ENCODE measurements at places on chromosomes 2 and 18.
A peak's percentile ranks its signal among the peaks of the same experiment; 100 is the strongest.

DNA sequence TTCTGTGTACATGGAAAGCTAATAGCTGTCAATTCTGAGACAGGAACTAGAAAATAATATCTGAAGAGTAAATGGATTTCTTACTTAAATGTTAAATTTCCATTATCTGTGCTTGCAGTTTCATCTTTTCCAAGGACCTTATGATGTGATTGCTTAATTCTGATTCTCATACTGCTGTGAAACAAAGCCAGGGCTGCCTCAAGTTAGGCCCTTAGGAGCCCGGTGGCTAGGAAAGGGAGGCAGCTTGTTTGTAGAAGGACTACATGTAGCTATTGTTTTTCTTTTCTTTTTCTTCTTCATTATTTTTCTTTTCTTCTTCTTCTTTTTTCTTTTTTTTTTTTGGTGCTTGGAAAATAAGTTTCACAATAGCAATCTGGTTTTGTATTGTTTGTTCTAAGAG, 50.5 kb downstream of the XRCC5 start:
- no peak for DNase-seq

DNA sequence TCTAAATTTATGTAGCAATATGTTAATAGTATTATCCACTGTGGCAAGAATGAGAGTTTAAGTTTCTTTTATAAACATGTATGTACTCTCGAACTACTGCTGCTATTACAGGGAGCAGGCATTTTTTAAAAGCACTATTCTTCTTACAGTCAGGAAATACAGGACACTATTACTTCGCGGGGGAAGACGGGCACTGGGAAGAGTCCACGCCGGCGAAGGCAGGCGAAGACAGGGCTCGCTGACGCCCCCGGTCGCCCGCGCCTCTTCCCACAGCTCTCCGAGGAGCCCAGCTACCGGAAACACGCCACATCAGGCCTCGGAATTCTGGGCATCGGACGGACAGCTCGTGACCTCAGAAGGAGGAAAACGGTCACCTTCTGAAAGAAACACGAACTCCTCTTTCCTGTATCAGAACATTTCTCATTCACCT, 90.2 kb downstream of the FAM161A start:
- no peak for DNase-seq

GRCh38 chr2:14257801-14258507, 374.6 kb upstream of the LRATD1 start:
- no peak for DNase-seq

- no peak for DNase-seq
These were observed 473.6 kb downstream of the PTH2R start for GRCh38 chr2:208880171-208880570.

- DNase-seq, result no peak
These were observed 629.9 kb downstream of the NRXN1 start for GRCh38 chr2:50401772-50402653.

GRCh38 chr2:174108579-174108978, 139.8 kb downstream of the OLA1 start:
- DNase-seq, result no peak

- no peak for DNase-seq
These were observed 515 bp downstream of the TSHZ1 start for GRCh38 chr18:75211002-75211621.

DNA sequence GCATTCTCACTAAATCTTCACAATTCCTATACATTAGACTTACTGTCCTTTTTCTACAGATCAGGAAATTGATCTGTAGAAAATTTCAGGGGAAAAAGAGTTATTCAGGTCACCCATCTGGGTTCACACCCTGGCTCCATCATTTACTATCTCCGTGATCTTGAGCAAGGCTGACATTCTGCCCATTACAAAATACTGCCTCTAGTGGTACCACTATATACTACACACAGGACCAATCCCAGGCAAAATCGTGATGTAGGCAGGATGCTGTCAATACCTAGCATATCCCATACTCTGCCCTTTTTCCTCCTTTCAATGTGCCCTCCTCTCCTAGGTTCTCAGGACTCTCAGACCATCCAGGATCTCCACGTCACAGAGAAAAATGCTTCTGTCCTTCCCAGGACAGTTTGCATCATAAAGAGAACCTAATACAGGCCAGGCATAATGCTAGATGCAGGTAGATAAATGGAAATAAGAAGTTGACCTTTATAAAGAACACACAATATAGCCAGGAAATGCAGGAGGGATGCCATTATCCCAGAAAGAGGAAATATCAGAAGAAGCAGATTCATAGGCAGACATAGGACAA, 101.9 kb downstream of the CDH20 start:
- DNase-seq, result no peak

- peak; percentile 9 for DNase-seq
These were observed 519 bp downstream of the TTL start for GRCh38 chr2:112482309-112483041.

GRCh38 chr2:234808907-234809306, 142.9 kb upstream of the SH3BP4 start:
- DNase-seq, result no peak

GRCh38 chr2:223537115-223537514, 65.0 kb downstream of the SCG2 start:
- no peak for DNase-seq

DNA sequence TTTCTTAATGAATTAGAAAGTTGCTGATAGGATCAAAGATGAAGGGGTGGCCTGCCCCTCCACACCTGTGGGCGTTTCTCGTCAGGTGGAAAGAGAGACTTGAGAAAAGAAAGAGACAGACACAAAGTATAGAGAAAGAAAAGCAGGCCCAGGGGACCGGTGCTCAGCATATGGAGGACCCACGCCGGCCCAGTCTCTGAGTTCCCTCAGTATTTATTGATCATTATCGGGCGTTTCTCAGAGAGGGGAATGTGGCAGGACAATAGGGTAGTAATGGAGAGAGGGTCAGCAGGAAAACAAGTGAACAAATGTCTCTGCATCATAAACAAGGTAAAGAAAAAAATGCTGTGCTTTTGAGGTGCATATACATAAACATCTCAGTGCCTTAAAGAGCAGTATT, 144.3 kb downstream of the CCDC102B start:
- DNase-seq, result no peak

- no peak for DNase-seq
These were observed 22.9 kb downstream of the GPR35 start for GRCh38 chr2:240648155-240648649.

GRCh38 chr2:150125708-150126107, 361.8 kb downstream of the RND3 start:
- no peak for DNase-seq

DNA sequence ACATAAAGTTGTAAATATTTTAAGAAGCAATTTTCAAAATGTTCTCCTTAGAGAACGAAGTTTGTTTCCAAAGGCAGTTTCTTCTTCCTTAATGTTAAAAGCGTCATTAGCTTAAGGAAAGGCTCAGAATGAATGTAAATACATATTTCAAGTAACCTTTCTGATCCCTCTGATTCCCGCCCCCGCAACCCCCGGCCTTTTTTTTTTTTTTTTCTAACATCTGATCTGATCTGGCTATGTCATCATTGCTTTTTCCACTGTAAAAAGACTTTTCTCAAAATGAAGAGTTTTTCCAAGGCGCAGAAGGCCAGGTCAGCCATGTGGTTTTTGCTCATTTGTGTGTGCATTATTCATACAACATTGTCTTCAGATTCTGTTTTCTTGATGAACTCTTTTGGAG, 57.1 kb upstream of the MEIS1 start:
- no peak for DNase-seq

DNA sequence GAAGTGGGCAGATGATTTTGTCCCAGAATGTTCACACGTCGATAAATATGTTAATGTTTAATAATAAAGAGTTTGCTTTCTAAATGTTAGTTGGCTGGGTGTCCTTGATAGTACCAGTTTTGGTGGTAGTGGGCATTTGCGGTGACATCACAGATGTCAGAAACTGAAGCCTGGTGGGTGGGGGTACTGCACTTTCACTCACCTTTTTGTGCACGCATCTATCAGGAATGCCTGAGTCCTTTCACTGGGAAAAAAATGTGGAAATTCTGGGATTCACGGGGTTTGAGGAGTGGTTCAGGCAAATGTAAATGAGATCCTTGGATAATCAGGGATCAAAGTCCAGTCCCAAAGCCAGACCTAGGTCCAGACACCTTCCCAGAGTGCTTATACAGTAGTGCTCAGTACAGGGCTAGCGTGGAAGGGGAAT, 3.2 kb downstream of the EPAS1 start:
- DNase-seq, result no peak

GRCh38 chr2:66574701-66575624, 140.0 kb downstream of the MEIS1 start:
- no peak for DNase-seq

GRCh38 chr2:196233021-196233804, 61.8 kb upstream of the STK17B start:
- DNase-seq, result no peak

- DNase-seq, result no peak
These were observed 64.4 kb downstream of the IKZF2 start for GRCh38 chr2:213087040-213087439.

DNA sequence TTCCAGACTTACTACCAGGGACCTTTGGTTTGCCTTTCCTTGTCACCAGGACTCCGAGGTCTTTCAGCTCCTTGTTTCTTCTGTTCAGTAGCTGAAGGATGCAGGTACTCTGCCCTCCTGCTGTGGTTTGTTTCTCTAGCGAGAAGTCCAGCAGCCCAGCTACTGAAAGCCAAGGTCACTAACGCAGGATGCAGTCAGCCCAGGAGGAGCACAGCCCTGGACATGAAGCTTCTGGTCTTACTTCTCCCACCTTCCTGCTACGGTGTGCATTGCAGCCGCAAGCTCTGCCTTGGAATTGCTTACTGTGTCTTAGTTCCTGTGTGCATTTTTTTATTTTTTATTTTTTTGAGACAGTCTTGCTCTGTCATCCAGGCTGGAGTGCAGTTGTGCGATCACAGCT, 62.4 kb downstream of the DGKD start:
- DNase-seq, result no peak

DNA sequence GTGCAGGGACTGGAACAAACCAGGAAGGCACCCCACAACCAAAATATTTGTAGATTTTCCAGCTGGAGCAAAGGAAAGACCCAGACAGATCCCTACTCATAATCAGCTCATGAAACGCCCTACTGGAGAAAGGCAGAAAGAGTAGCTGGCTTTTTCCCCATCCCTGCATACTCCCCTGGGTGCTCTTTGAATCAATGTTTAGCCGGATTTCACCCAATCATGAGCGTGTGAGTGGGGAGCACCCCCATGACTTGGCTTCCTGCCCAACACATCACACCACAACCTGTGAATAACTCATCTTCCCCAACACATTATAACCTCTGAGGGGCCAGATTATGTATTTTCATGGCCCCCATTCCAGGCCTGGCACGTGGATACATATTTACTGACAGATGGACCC, 35.1 kb upstream of the SLC14A1 start:
- peak; percentile 58 for DNase-seq

All from naive thymus-derived CD8-positive, alpha-beta T cell (primary cell).